IMR-90 (cell line): ENCODE measurements at places on chromosomes 6 and 20.

DNA sequence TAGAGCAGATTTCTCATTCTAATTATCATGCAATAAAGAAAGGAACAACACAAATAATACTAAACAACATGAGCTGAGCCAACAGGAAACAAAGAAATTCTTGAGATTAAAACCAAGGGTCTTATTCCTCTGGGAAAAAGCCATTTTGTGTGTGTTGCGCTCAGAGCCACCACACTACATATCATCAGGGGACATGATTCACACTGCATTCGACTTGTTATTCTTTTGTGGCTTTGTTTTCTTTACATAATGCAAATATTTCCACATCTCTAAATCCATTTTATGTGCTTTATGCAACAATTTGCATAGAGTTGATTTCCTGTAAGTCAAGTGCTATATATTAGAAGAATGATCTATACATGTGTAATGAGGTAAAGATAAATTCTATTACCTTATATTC lies 719.6 kb downstream of the TBC1D32 start:
- no peak for DNase-seq

GRCh38 chr6:125959041-125959440 lies 2.5 kb downstream of the HINT3 start:
- no peak for DNase-seq

GRCh38 chr6:124467366-124467765 lies 494.9 kb upstream of the RNF217 start:
- no peak for DNase-seq

DNA sequence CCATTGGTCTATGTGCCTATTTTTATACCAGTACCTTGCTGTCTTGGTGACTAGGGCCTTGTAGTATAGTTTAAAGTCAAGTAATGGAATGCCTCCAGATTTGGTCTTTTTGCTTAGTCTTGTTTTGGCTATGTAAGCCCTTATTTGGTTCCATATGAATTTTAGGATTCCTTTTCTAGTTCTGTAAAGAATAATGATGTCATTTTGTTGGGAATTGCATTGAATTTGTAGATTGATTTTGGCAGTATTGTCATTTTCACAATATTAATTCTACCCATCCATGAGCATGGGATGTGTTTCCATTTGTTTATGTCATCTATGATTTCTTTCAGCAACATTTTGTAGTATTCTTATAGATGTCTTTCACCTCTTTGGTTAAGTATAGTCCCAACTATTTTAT lies 96.4 kb upstream of the PAK5 start:
- DNase-seq, result no peak

- DNase-seq, result no peak
These were observed 94.6 kb upstream of the ENPP5 start for GRCh38 chr6:46265373-46265772.

GRCh38 chr6:47230579-47230978 lies 79.1 kb downstream of the TNFRSF21 start:
- no peak for DNase-seq

GRCh38 chr6:75171567-75171966 lies 34.3 kb downstream of the COL12A1 start:
- DNase-seq, result peak; percentile 18

GRCh38 chr6:81843302-81843701 lies 90.8 kb upstream of the TENT5A start:
- no peak for DNase-seq

- no peak for DNase-seq
These were observed 34.9 kb downstream of the KLHL31 start for GRCh38 chr6:53630533-53631226.

- no peak for DNase-seq
These were observed 413.3 kb downstream of the MAFB start for GRCh38 chr20:40275738-40276137.

DNA sequence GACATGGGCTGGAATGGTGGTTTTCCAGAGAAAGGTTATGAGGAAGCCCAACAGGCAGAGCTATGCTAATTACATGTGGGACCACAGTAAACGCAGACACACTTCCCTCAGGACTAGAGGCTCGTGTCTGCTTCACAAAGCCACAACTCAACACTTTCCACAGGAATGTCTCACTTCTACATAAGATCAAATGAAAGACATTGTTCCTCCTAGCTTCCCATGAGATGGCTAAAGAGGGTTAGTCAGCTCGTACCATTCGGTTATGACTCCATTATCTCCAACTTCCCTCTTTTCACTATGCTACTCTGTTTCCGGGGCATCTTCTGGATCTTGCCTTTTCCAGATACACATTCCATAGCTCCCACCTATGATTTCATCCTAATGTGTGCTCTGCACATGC lies 29.1 kb upstream of the ZC3H12D start:
- no peak for DNase-seq

DNA sequence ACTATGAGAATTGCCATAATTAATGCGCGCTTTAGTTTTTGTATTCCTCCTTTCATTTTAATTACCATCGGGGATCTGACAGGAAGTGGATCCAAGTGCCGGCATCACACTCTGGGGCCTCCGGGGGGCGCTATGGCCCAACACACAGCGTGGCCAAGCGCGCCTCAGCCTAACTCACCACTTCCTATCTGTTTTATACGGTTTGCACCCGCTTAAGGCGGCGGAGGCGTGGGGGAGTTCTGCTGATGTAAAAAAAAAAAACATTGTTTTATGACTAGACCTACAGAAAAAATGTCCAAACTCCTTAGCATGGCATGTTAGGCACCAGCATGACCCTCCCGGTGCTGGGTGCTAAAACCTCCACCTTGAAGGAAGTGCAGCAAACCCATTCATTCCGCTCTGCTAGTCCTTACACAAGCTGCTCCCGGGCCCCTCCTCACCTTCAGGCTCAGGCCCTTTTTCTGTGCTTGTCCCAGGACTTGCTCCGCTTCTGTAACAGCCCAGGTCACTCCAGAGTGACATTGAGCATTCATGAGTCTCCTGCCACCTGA lies 4.5 kb upstream of the EBF4 start:
- DNase-seq, result peak; percentile 29

- DNase-seq, result peak; percentile 38
These were observed 176.6 kb upstream of the POU3F2 start for GRCh38 chr6:98657764-98658163.

- no peak for DNase-seq
These were observed 1.9 kb downstream of the GINM1 start for GRCh38 chr6:149567945-149568585.

GRCh38 chr20:54633374-54634355 lies 158.3 kb downstream of the DOK5 start:
- DNase-seq, result no peak

GRCh38 chr6:39289490-39289889 lies 24.7 kb downstream of the KCNK17 start:
- DNase-seq, result no peak

DNA sequence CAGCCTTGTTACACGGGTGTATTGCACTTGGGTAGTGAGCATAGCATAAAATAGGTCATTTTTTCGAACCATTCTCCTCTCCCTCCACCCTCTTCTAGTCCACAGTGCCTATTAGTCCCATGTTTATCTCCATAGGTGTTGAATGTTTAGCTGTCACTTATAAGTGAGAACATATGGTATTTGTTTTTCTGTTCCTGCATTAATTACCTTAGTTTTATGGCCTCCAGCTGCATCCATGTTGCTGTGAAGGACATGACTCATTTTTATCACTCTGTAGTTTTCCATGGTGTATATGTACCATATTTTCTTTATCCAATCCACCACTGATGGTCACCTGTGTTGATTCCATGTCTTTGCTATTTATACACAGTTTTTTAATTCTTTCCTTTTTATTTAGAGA lies 889.5 kb downstream of the EYS start:
- no peak for DNase-seq

DNA sequence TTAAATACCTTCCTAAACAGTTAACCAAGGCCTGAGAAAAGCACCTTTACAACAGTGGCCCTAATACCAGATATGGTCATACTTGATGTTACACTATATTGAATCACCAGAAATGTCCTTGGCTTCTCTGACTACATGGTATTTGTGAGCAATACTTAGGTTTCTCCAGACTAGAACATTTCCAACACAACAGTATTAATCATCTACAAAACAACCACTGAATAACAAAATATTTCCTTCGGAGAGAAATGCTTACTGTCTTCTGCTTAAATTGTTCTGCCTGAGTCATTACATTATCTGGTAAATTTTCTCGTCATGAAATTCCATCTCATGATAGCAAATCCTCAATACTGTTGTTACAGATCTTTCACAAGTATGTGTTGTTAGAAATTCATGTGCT lies 252.9 kb upstream of the RUNX2 start:
- DNase-seq, result peak; percentile 94

DNA sequence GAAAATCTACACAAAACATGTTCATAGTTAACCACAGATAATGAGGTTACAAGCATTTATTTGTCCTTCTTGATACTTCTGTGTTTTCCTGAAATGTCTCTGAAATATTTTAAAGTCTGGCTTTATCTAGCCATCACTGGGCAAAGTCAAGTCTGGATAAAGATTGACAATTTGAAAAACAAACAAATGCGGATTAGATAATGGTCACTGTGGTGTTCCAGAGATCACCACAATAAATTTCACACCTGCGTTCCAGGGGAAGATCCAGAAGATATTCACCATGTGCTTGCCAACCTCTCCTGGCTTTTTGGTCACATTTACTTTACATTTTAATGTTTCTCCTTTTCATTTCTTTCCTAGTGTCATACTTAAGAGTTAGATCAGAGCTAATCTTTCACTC lies 109.7 kb upstream of the CCDC28A start:
- DNase-seq, result no peak

GRCh38 chr20:32635764-32636163 lies 38.0 kb downstream of the C20orf203 start:
- DNase-seq, result peak; percentile 19

- DNase-seq, result no peak
These were observed 733.6 kb upstream of the MAN1A1 start for GRCh38 chr6:120083186-120083585.

- no peak for DNase-seq
These were observed 6.8 kb upstream of the RBL1 start for GRCh38 chr20:37102571-37102970.
